ENCODE measurements at places on chromosomes 3 and 15. TPM values are rescaled to one million over a fixed set of nuclear protein-coding genes. Genes with fewer than 3 reads are reported as not detected.

SERINC4 gene
- 0.05 TPM for total RNA-seq

CRYBG3 gene
- 15.8 TPM for total RNA-seq

VPS18 gene
- total RNA-seq = 52.7 TPM

TNFSF10 gene
- 398 TPM for total RNA-seq

DNA sequence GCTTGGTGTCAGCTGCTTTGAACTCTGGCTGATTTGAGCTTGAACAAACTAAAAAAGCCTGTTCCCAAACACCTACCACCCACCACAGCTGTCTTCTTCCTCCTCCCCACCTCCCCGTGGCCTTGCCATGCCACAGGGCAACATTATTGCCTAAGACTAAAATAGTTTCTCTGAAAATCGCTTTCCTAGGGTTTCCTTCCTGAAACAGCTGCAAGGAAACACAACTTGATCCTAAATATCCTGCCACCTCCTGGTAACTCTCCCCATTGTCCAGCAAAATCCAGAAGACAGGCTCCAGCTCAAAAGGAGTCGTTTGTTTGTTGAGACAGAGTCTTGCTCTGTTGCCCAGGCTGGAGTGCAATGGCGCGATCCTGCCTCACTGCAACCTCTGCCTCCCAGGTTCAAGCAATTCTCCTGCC is 193.9 kb upstream of the TPM1 start:
- peak; percentile 74 for DNase-seq

GRCh38 chr3:66538390-66538789 is 37.6 kb upstream of the LRIG1 start:
- DNase-seq = no peak

GRCh38 chr3:53680028-53680427 is 166.2 kb downstream of the CHDH start:
- DNase-seq = no peak

DNA sequence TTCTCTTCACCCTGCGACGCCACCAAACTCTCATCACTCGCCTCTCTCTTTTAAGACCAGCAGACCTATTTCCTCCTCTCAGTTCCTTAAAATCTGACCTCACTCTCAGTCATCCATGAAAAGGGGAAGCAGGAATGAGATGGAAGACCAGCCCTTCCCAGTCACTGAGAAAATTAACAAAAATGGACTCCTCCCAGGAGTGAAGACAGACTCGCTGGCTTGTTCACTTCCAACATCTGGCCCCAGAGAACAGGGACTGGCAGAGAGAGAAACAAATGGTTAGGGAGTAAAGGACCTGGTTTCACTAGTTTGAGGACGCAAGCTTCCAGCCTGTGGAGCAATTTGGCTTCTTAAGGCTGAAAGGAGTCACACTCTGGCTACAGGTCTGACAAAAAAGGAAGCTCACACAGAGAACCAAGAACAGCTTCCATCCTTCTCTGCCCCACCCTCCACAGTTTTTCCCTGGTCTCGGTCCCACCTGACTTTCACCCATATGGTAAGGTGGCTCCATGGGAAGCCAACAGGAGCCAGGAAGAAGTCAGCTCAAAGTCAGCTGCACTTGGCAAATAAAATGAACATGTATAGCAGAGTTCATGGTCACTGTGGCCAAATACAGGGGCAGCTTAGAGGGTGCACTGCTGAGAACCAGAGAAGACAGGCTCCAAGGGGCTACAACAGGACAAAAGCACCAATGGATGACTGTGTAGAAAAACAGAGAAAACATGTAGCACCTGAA is 57.2 kb downstream of the ITGB5 start:
- DNase-seq = no peak

DNA sequence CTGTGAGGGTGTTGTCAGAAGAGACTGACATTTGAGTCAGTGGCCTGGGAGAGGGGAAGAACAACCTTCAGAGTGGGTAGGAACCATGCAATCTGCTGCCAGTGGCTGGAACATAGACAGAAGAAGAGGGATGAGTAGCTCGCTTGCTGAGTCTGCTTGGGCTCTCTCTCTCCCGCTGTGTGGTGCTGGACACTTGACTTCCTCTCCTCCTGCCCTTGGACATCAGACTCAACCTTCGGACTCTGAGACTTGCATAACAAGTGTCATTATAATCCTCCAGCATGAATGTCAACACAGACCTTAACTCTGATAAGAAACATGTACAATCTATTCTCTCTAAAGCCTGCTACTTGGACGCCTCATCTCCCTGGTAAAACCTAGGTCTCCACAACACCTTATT is 5.9 kb upstream of the NMD3 start:
- no peak for DNase-seq

GRCh38 chr3:187464682-187465081 is 96.5 kb downstream of the RTP4 start:
- DNase-seq = no peak

- no peak for DNase-seq
Measured at GRCh38 chr3:88033079-88033478, 25.7 kb downstream of the CGGBP1 start.

DNA sequence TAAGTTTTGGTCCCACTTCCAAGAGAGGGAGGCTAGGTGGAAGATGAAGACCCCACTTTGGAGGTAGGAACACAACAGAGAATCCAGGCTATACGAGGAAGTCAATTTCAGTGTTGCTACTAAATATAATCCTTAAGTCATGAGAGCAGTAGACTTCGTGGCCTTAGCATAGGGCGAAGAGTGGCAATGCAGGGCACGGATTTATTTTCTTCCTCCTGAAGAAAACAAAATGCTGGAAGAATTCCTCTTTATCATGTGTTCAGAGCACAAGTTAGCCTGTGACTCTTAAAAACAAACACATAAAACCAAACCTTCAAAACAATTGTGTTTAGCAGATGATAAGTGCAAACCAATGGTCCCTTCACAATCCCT is 19.4 kb downstream of the BCL2L10 start:
- peak; percentile 44 for DNase-seq

- peak; percentile 79 for DNase-seq
Measured at GRCh38 chr3:43162230-43163084, 56.6 kb upstream of the POMGNT2 start.

- no peak for DNase-seq
Measured at GRCh38 chr15:48754011-48754410, 56.9 kb downstream of the CEP152 start.

DNA sequence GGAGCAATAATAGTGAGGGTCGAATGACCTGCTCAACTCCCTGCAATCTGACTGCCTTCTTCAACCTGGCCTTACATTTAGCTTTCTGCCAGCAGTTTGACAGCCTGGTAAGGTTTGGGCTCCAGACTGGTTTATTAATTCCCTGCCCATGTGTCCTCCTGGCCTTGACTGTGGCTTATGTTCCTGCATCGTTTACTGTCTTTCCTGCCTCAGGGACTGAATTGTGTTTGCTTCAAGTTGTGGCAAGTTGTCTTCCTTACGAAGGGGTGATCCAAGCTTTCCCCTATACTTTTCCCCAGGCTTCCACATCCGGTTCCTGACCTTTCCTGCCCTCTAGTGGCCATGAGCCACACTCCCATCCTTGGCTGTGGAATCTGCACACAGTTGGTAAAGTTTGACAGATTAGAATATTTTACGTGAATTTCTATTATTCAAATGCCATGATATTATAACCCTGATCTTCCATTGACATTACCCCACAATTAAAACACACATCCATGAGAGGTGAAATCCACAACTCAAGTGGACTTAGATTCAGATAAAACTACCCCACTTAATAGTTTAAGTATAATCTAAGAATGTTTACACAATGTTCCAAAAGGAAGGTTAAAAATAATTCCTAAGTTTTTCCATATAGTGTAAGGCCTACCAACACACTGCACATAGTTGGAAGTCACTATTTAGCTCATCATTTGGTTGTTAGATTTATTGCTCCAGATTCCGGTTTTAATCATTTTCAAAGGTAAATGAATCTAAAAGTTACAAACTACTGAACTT is 95.7 kb downstream of the NEDD4 start:
- peak; percentile 57 for DNase-seq

- DNase-seq = no peak
Measured at GRCh38 chr3:30372837-30373236, 233.6 kb upstream of the TGFBR2 start.

DNA sequence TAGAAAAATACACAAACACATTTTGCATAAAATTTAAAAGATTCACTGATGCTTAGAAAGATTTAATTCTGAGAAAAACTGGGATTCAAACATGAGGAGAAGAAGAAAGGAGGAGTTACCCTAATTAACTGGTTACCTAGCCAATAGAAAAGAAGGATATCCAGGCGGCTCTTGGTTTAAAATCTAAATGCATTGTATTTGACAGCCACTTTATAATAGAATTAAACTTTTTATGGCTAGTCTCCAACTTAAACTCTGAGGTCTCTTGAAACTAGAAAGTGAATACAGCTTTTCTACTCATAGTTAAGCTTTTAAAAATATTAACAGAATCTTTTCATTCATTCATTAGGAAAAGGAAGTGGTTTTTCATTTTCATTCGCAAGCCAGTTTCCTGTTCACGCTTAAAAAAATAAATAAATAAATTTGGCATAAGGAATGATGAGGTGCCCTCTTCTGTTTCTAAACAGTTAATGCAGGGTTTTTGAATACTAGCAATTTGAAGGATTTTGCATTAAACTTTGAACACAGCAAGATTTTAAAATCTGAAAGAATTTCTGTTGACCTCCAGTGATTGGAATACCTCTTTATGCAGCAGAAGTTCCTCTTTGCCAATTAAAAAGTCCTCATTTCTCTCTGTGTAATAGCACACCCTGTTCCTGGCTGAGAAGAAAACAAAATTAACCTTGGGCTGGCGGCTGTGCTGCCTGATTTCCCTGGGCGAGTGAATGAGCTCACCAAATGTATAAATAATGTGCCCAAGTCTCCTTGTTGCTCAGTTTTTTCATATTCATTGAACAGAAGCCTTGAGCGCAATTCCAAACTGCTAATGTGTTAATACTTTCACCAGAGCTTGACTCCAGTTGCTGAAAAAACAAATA is 105.1 kb downstream of the ZMAT3 start:
- DNase-seq = peak; percentile 82
